ENCODE measurements at places on chromosomes 6 and 20.
A peak's percentile ranks its signal among the peaks of the same experiment; 100 is the strongest.

DNA sequence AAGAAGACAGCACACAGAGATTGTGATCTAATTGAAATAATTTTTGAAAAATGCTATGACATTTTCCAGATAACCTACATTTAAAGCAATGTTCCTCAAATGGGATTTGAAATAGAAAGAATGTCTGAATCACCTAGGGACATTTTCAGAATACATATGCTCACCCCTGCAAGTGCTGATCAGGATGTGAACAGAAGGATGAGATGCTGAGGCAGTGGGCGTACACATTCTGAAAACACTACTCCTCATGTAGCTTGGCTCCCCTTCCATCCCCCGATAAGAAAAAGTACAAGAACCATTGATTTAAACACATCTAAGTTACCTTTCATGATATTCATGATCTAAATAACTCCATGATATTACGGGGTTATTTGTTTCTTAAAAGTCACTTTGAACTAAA lies 29.9 kb upstream of the HINT3 start:
- no peak for DNase-seq

GRCh38 chr20:11982955-11983470 lies 65.3 kb downstream of the BTBD3 start:
- DNase-seq: no peak

DNA sequence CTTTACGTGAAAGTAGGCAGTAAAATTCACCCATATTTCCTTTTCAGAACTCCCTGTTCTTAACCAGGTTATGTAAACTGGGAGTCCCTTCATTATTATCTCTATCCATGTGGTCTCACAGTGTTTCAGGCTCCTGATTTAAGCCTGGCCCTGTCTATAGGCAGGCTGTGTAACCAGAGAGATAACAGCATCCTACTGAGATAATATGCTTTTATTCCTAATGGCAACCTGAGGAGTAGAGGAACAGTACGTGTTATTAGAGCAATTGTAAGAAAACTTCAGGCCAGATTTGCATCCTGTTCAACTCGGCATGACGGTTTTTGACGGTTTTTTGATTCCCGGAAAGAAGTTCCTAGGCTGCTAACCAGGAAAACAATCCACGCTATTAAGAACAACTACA lies 16.9 kb downstream of the FUT9 start:
- DNase-seq: peak; percentile 71

DNA sequence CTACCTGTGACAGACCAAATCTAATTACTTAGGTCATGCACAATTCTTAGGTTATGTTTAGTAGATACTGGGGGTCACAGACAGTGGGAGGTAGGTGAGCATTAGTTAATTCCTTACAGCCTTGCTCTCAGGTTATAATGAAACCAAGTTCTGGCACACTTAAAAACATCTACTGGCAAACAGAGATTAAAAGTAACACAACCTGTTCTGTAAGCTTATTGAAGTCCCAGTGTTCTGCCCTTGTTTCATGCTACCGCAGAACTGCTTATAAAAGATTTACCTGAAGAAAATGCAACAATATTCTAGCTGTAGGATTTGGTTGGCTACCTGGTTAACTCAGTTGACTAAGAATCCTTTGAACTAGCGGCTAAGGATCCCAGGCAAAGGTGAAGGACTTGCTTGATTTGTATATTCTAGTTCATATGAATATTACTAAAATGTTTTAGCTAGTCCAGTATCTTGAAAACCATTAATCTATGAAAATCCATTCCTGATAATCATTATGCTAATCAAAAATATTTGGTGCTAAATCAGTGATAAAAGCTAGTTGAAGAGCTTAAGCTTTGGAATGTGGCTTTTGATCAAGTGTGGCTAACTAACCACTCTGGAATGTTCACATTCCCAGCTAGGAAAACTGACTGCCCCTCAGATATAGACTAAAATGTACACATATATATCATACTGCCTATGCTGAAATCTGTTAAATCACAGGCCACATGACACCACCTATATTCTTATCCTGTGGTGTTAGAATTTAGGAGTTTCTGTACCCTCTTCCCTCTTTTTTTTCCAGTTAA lies 7.2 kb downstream of the PEX3 start:
- DNase-seq: no peak

GRCh38 chr6:56659721-56660380 lies 17.2 kb upstream of the DST start:
- no peak for DNase-seq

GRCh38 chr6:75494290-75494689 lies 690 bp upstream of the FILIP1 start:
- no peak for DNase-seq

DNA sequence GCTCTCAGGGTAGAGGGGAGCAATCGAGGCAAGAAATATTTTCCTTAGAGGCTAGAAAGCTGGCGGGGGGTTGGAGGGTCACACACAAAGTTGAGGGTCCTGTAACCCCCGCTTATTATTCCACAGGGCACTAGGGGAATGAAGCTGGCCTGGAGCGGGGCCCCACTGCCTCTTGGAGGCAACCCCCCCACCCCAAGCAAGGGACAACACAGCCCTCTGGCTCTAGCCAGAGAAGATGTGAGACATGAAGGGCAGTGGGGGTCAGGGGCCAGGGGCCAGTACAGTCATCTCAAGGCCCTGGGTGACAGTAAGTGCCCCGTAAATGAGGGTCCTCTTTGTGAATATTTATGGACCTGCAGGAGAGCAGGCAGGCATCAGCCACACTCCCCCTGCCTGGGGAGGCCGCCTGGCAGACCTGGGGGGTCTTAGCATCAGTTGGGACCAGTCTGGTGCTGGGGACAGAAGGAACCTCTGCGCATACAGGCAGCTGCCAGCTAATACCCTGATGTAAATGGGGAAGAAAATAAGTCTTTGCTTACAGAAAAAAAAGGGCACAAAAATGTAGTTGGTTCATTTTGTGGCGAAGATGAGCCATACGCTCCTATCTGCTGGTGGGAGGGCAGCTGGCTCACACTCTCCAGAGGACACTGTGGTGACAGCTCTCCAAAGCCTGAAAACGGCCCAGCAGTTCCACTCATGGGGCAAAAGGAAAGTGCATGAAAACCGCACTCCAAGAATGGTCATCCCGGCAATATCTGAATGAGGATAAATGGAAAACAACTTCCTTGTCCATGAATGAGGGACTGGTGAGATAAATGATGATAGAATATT lies 21.9 kb downstream of the SPATA2 start:
- DNase-seq: no peak

DNA sequence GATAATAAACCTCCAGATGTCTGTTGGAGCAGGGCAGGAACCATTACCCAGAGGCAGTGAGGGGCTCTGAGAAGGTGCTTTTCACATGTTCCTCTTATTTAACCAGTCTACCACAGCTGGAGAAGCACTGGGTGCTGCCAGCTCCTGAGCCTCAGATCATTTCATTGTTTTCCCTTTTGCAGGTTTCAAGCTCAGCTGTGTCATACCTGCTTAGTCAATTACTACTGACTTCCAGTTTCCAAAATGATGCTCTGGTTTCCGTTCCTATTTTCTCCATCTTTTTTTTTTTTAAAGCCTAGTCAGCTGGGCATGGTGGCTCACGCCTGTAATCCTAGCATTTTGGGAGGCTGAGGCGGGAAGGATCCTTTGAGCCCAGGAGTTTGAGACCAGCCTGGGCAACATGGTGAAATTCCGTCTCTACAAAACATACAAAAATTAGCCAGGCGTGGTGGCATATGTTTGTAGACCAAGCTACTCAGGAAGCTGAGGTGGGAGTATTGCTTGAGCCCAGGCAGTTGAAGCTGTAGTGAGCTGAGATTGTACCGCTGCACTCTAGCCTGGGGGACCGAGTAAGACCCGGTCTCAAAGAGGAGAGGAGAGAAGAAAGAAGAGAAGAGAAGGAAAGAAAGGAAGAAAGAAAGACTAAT lies 6.7 kb downstream of the FLOT1 start:
- DNase-seq: no peak

DNA sequence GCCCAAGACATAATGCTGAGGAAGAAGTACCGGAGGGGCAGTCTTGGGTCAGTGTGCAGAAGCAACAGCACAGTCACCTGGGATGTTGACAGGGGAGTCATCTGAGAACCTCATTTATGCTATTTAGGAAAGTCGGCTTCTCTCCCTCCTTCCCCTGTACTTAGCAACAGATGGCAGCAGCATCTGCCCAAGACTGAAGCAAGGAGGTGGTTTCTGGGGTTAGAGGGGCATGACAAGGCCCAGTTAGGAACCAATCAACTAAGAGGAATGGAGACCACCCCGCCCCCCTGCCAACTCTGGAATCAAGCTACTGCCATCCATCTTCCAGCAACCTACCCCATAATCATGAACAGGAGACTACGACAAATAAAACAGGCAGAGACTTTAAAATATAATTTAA lies 21.7 kb downstream of the RIPK1 start:
- no peak for DNase-seq

DNA sequence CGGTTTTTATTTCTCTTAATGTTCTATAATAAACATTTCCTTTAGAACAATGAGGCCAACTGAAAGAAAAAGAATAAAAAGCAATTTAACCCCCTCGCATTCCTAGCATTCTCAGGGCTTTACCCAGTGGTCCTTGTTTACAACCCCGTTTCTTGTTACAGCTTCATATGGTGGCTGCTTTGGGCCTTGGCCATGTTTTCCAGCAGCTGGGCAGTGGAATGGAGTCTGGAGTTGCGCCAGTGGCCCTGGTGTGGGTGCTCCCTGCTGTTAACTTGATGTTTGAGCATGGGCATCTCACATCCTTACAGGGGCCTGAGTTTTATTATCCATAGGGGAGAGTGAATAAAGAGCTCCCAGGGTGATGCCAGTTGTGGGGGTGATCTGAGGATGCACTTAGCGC lies 18.8 kb downstream of the EFCAB8 start:
- no peak for DNase-seq

DNA sequence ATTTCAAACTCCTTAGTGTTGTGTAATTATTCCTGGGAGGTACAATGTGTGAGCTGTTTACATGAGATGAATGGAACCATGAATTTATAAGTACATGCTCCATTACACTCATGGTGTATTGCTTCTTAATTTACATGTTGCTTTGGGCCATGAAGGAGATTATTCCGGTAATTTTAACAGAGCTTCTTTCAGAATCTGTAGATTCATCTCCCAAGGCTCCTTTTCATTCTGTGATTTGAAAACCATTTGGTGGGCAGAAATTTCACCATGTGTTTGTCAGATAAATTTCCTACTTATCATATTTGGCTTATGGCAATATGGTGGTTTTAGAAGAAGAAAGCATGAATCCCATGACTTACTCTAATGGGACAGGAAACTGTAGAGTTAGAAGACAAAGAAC lies 421.6 kb upstream of the EYS start:
- peak; percentile 10 for DNase-seq

GRCh38 chr6:169186496-169187169 lies 67.0 kb downstream of the THBS2 start:
- DNase-seq: no peak

DNA sequence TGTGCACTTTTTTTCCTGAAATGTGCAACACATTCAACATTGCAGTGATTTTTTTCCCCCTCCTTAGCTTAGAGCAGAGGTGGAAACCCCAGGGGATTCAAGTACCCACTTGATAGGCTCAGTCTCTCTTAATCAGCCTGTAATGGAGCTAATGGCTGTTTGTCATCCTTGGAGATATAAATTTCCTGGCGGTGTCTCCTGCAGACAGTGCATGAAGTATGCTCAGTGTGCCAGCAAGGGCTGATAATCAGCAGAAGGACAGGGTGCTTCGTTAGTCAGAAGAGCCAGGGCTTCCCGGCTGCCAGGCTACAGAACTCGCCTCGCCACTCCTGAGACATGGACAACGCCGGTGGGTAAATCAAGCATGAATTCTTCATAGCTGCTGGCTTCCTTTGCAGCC lies 69.8 kb upstream of the PHACTR2 start:
- DNase-seq: no peak

GRCh38 chr6:17281497-17282481 lies 628 bp downstream of the RBM24 start:
- no peak for DNase-seq

DNA sequence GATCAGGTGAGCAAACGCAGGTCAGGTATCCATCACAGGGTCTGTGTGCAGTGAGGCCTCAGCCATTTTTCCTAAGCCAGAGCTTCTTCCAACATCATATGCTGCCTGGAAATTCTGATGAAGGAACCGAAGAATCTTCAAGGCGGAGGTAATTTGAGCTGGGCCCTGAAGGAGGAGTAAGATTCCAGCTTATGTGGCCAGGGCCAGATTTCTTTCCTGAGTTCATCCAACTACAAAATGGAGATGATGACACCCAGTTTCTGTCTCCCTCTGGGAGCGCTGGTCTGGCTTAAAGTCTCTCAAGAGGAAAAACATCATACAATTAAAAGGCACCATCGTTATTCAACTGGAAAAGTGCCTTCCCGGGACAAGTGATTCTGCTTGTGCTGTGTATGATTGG lies 6.9 kb upstream of the MANBAL start:
- no peak for DNase-seq

- DNase-seq: no peak
Measured at GRCh38 chr6:132872923-132873322, 58.6 kb downstream of the RPS12 start.

DNA sequence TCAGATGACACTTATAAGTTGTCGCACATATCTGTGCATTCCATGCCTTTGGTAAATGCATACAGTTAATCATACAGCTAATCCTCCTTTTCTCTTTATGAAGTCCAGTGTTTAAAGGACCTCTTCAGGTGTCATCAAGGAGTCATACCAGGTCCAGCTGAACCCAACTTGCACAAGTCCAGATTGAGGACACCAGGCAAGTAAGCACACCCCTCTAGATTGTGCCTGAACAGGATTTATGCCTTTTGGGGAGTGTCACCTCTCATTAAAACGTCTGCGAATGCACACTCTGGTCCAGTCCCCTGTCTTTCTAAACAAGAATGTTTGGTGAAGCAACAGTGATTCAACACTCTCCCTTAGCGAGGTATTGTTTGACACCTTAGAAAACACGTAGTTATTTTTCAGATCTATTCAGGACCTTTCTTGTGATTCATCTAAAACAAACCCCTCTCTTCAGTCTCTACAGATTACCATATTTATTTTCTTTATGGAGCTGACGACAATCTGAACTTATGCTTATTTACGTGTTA lies 48.4 kb downstream of the C6orf15 start:
- DNase-seq: no peak

DNA sequence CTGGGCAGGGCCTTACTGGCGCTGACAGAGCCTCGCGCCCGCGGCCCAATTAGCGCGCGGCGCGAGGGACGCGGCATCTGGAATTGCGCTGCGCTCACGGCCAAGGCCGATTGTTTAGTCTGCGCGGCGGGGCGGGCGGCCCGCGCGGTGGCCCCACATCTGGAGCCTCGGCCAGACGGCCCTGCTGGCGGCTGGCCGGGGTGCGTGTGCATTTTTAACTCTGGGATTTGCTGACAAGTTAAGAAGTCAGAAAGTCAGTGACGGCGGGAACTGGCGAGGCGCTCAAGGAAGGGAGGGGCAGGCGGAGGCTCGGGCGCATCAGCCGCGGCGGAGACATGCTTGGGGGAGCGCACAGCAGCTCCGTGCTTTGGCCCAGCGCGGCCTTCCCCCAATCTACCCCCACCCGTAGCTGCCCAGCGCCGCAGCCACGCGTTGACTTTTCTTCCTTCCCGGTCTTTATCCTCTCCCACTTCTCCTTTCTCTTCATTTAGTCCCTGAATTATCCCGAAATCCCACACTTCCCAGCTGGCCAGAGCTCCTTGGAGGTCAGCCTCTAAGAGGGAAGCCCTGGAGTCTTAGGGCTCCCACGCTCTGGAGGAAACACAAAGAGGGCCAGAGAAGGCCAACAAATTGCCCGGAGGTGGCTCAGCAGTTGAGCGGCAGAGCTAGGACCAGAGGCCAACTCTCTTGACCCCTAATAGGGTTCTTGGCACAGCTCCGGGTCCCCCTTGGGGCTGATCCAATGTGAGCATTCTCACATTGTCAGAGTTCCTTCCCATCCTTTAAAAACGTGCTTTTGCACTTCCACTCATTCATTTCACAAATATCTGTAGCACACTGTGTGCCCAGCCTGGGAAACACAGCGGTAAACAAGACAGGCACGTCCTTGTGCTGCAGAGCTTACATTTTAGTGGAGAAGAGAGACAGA lies 40.8 kb upstream of the FOXP4 start:
- DNase-seq: no peak
